NCI-H2107 (cell line): ENCODE measurements at places on chromosomes 12 and 14.

- DNase-seq, result no peak
Observed at GRCh38 chr12:47848853-47849252, 29.1 kb upstream of the HDAC7 start.

GRCh38 chr12:44296624-44297197 is 460.8 kb downstream of the TMEM117 start:
- no peak for DNase-seq

- DNase-seq, result no peak
Observed at GRCh38 chr12:4217091-4217490, 56.5 kb upstream of the CCND2 start.

GRCh38 chr14:103740991-103741689 is 25.5 kb downstream of the ZFYVE21 start:
- DNase-seq, result no peak

- DNase-seq, result no peak
Observed at GRCh38 chr14:23407516-23408306, at the start of gene MYH6. Gene MYH6, minus strand, starts transcription at chr14:23408273. Its CDS starts 1,050 bp downstream, at chr14:23407223.

DNA sequence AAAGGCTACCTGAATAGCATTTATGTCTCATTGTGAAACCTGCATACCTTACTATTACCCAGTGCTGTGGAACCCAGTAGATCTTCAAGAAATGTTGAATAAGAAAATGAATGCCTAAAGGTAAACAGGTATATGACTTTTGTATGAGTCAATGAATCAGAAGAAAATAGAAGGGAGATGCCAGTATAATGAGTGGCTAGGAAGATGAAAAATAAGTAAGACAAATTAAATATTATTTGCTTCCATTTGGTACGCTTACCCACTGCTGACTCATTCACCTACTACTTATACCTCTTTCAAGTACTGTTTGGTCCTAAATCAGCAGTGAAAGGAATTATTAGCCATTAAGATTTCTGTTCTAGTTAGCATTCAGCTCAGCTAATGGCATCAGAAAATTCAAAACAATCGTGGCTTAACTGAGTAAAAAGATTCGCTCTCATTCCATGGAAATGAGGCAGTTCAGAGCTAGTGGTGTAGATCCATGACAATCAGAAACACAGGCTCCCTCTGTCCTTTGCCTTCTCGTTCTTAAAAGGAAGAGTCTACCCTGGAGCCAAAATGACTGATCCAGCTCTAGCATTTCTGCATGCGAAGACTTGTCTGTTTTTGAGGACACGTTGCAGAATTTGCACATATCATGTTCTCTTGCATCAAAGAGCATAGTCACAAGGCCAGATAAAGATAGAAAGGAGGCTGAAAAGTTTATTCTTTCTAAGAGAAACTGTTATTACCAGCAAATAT is 705.8 kb upstream of the USP15 start:
- no peak for DNase-seq

DNA sequence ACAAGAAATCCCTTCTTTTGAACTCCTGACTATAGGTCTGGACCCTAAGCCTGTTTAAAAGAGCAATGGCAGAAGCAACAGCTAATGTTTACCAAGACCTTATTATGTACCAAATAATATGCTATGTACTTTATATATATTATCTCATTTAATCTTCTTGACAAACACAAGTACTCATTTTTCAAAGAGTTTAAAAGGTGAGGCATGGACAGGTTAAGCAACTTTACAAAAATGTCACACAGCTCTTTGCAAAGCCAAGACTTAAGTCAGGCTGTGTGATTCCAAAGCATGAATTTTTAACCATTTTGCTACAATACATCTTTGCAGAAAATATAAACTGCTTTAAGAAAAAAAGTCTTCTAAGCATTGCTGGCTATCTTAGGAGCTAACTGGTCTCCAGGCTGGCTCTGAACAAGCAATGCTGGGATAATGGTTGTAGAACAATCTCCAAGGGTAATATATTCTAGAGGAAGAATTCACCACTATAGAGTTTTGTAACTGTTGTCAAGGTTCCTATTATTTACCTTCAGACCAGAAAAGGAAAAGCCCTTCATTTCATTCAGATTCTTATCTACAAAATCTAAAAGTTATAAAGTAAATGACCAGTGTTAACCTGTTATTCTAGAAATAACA is 22.1 kb downstream of the SYNJ2BP start:
- no peak for DNase-seq

- no peak for DNase-seq
Observed at GRCh38 chr14:37013078-37013477, 159.3 kb downstream of the SLC25A21 start.

GRCh38 chr12:16392846-16393535 is 45.5 kb downstream of the MGST1 start:
- DNase-seq, result no peak

- no peak for DNase-seq
Observed at GRCh38 chr14:38469156-38469555, 213.3 kb upstream of the CLEC14A start.

DNA sequence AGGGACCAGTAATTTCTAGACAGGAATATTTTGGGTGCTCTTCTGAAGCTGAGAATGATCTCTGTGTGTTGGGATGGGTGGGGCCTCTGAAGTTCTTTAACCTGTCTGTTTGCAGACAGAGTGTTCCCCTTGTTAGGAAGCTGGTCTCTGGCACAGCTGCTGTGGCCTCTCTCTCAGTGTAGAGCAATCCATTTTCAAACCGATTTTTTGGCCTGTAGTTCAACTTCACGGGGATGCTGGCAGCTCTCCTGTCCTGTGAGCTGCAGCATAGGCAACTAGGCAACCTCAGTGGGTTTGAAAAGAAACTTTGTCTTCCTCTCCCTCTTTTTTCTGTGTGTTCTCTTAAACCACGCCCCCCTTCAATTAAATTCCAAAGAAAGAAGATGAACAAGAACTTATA is 69.1 kb downstream of the SMOC1 start:
- DNase-seq, result no peak

GRCh38 chr12:86530996-86531655 is 274.9 kb upstream of the MGAT4C start:
- DNase-seq, result no peak

DNA sequence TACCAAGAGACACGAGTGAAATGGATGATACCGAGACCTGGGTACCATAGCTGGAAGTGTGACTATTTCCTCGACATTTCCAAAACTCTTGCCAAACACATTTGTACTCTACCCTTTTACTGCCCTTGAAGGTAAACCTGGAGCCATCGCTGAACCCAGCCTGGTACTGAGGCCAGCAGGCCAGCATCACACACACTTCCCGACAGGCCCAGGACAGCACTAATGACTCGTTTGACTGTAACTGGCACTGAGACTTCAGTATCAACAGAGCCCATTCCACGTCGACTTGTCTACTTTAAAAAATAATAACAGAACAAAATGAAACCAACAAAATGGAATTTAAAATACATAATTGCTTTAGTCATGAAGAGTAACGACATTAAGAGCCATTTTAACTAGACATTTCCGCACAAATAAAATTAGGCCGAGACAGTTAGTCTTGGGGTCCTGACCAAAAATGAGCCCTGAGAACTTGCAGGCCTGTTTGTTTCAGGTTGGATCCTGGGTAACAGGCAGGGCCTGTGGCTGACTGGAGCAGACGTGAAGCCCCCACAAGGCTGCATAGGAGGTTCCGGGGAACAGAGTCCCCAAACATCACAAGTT is 94.3 kb downstream of the RIMBP2 start:
- no peak for DNase-seq

DNA sequence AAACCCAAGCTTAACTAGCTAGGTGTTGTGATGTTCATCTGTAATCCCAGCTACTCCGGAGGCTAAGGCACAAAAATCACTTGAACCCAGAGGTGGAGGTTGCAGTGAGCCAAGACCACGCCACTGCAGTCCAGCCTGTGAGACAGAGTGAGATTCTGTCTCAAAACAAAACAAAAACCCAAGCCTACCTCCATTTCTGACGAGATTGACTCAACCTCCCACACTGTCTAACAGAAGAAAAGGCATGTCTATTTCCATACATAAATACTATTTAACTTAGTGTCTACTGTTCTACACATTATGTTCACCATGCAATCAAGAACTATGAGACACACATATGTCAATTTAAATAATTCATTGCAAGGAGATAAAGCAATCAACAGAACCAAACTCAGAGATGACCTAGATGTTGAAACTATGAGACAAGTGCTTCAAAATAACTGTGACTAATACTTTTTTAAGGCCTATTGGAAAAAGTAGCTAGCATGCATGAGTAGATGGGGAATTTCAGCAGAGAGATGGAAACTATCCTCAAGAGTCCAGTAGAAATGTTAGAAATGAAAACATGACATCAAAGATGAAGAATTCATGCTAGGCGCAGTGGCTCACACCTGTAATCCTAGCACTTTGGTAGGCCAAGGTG is 75.9 kb upstream of the DHRS4 start:
- no peak for DNase-seq

DNA sequence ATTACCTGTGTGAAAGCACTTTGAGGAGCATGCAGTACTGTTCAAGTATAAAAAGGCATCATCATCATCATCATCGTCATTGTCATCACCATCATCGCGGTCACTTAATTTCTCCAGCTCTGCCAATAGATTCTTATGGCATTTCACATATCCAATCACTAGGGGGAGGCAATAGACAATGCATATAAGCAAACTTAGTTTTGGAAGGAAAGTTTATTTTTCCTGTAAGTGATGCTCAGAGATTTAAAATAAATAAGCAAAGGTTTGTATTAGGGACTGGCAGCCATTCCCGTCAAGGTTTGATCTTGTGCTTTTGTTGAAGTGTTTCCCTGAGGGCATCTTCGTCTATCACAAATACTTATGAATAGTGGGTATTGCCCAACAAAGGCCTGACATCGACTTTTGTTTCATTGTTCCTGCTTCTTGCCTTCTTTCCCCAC is 127.4 kb downstream of the KTN1 start:
- no peak for DNase-seq

DNA sequence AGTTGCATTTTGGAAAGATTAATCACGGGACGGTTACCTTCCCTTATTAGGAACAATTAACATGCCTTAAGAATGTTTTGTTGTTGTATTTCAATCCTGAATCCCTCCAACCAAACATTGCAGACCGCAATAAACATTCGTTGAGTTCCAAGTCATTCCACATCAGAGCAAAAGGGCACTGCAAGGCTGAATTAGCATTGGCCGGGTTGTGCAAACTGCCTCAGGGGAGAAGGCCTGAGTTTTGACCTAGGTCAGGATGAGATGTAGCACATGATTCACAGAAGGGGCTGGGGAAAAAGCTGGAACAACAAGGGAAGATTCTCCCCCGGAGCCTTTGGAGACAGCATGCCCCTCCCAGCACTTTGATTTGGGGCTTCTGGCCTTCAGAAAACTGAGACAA is 82.1 kb upstream of the BDKRB2 start:
- no peak for DNase-seq

- no peak for DNase-seq
Observed at GRCh38 chr14:76773188-76773885, 12.1 kb downstream of the VASH1 start.

GRCh38 chr12:2260441-2260840 is 207.7 kb downstream of the CACNA1C start:
- no peak for DNase-seq

- DNase-seq, result no peak
Observed at GRCh38 chr12:122844366-122844971, 9.2 kb downstream of the HIP1R start.

GRCh38 chr12:116717466-116718437 is 20.1 kb downstream of the SPRING1 start:
- DNase-seq, result no peak

DNA sequence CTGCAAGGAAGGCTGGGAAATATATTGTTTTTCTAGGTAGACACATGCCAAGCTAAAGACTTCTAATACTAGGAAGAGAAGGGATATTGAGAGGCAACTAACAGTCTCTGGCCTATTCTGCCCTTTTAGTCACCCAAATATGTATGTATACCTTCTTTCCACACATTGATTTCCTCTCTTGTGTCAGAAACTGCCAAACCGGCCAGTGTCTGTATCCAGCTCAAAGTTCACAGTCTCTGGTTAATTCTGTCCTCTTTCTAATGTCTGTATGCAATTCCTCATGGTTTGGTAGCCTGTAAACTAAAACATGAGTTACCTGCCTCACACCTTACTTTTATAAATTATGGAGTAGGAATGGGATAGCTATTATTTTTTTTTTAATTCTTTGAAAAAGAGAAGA is 25.2 kb upstream of the CPSF6 start:
- DNase-seq, result no peak

GRCh38 chr14:64725261-64725815 is 21.1 kb downstream of the PLEKHG3 start:
- DNase-seq, result peak; percentile 74

- DNase-seq, result no peak
Observed at GRCh38 chr12:105483691-105484090, 153.2 kb downstream of the C12orf75 start.
